ENCODE measurements at places on chromosomes 3 and 15.

DNA sequence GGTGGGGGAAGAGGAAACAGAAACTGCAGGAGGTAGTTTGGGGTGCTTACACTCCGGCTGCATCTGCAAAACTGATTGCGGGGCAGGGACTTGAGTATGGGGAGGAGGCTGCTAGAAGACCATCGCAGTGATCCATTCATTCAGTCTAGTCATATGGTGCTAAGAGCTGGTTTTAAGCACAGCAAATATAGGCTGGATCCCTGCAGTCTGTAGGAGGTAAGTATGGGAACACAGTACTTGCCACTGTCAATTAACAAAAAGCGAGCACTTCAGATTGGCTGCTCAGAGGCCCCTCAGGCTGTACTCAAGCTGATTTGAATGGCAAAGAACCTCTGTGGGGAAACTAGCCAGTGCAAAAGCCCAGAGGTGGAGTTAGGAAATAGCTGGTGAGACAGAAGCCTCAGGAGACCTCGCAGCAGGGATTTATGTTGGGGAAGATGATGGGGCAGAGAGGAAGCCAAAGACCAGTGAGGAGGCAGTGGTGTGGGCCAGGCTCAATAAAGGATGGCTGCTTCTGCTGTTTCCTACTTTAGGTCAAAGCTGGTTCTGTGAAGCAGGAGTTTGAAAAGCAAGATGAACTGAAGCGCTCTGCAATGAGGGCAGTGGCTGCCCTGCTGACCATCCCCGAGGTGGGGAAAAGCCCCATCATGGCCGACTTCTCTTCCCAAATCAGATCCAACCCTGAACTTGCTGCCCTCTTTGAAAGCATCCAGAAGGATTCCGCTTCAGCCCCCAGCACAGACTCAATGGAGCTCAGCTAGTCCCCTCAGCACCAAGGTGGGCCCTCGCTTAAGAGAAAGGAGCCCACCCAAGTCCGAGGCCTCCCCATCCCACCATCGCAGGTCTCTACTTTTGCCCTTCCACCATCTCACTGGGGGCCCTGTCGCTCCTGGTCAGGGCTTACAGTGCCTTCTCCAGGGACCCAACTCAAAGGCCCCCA lies 7.9 kb downstream of the RPL32 start:
- no peak overlapping the region for H3K27ac ChIP-seq
- no peak overlapping the region for H3K4me3 ChIP-seq
- peaks cover 55% of the 10 kb centered on the region for H3K36me3 ChIP-seq
- no peak for DNase-seq
- H3K4me1 ChIP-seq, result peaks cover 21% of the 10 kb centered on the region

DNA sequence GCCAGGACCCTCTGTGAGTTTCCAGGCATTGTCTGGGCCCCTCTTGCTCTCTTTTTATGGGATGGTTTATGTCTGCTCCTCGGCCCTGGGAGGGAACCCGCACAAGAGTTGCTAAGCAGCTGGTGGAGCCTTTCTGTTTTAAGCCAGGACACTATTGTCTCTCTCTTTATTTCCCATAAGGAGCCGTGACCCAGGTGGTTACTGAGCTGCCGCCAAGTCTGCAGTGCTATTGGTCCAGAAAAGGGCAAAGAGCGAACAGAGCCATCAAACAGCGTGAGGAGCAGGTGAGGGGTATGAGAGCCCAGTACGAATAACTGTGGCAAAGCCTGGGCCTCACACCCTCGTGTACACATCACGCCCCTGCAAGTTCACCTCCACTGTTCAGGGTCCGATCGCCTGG lies 280.2 kb downstream of the SHQ1 start:
- H3K4me1 ChIP-seq, result no peaks in the 10 kb centered on the region
- DNase-seq, result no peak
- no peak overlapping the region for H3K27ac ChIP-seq
- H3K4me3 ChIP-seq, result no peak overlapping the region

DNA sequence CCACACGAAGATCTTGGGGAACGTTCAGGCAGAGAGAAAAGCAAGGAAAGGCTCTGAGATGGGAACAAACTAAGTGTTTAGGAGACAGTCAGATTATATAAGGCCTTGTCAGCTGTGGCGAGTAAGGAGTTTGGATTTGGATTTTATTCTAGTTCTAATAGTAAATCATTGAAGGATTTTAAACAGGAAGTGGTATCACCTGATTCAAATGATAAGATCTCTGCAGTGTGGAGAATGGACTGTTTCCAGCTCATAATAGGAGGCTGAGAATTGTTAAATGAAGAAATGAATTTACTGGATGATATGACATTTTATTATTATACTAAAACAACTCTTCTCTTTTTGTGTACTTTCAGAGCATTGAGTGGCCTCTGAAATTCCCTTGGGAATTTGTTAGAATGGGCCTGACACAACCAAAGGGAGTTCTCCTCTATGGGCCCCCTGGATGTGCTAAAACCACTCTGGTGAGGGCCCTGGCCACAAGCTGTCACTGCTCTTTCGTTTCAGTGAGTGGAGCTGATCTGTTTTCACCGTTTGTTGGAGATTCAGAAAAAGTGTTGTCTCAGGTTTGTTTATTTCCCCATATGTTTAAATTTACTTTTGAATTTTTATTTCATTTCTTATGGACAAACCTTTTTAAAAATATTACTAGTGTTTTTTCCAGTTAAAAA lies 36.0 kb upstream of the GATM start:
- peaks cover 32% of the 10 kb centered on the region for H3K4me1 ChIP-seq
- H3K27me3 ChIP-seq, result no peaks in the 10 kb centered on the region
- DNase-seq, result no peak

DNA sequence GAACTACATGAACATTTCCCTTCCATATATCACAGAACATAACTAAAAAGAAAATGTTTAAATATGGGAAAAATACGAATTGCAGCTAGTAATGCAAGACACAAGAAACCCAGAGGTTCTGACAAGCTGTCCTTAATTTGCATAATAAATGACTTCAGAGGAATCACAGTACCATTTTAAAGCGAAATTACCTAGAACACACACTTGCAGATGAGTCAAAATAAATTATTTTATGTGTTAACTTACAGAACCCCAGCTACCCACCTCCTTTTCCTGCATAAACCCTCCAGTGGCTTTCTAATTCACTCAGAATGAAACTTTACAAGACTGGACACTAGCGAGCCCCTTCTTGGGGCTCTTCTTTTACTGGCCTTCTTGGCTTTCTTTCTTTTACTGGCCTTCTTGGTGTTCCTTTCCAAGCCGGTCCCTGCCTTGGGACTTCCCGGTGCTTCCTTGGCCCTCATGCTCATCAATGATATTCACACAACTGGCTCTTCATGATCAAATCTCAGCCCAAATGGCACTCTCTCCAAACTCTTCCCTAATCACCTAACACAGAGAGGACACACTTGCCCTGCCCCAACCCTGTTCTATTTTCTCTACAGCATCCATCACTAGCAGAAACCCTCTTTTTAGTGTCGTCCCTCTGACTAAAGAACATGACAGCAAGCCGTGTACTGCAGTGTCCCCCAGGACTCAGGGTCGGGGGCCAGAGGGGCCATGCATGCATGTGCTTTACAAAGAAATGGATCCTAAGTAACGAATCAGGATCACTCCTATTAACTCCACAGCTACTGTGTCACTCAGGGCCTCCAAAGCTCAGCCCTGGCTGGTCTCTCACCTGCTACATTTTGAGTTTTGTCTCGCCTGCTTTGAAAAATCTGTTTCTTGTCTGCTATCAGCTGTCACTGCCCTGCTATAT lies 4.8 kb downstream of the CHSY1 start:
- H3K4me1 ChIP-seq, result peaks cover 79% of the 10 kb centered on the region
- DNase-seq, result no peak
- H3K27ac ChIP-seq, result peak overlapping the region; percentile 54
- peak overlapping the region; percentile 47 for H3K4me3 ChIP-seq
- H3K27me3 ChIP-seq, result no peaks in the 10 kb centered on the region

GRCh38 chr15:49328941-49329340 lies 94.1 kb upstream of the FGF7 start:
- H3K27ac ChIP-seq, result no peak overlapping the region
- H3K4me1 ChIP-seq, result no peaks in the 10 kb centered on the region
- peaks cover 12% of the 10 kb centered on the region for H3K36me3 ChIP-seq
- no peaks in the 10 kb centered on the region for H3K27me3 ChIP-seq
- no peak overlapping the region for H3K4me3 ChIP-seq

DNA sequence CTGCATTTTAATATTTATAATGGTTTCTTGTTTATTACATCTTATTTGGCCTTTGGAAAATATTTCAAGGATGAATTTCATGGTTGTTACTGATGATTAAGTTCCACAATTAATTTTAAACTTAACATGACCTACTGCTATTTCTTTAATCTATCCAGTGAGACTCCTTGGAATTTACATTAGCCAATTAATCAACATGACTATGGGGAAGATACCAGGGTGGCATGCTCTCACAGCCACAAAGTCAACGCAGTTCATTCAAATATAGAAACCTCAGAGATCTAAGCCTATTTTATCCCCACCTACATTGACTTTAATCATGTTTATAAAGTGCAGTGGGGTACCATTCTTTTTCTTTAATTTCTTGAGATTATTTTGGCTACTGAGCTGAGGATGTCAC lies 43.6 kb upstream of the PDZRN3 start:
- H3K4me1 ChIP-seq, result no peaks in the 10 kb centered on the region
- no peak for DNase-seq
- no peaks in the 10 kb centered on the region for H3K27me3 ChIP-seq
- H3K4me3 ChIP-seq, result no peak overlapping the region

DNA sequence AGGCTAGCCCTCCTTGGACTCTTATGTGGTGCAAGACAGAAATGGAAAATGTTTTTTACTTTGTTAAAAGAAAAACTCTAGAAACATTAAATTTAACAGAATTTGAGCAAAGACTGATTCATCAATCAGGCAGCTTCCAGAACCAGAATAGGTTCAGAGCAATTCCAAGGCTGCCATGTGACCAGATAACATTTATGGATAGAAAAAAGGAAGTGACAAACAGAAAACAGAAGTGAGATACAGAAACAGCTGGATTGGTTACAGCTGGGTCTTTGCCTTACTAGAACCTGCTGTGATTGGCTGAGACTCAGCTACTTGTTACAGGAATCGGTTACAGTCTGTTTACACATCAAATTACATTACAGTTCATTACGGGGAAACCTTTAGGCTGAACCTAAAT lies 22.5 kb upstream of the OTOL1 start:
- no peak overlapping the region for H3K27ac ChIP-seq
- DNase-seq, result no peak
- H3K4me1 ChIP-seq, result no peaks in the 10 kb centered on the region
- H3K36me3 ChIP-seq, result no peaks in the 10 kb centered on the region
- no peak overlapping the region for H3K4me3 ChIP-seq

GRCh38 chr15:93042691-93043378 lies 46.2 kb downstream of the RGMA start:
- no peak for DNase-seq
- no peak overlapping the region for H3K4me3 ChIP-seq
- no peaks in the 10 kb centered on the region for H3K27me3 ChIP-seq
- H3K36me3 ChIP-seq, result no peaks in the 10 kb centered on the region

- DNase-seq, result no peak
- H3K36me3 ChIP-seq, result no peaks in the 10 kb centered on the region
- peaks cover 69% of the 10 kb centered on the region for H3K27me3 ChIP-seq
- no peak overlapping the region for H3K27ac ChIP-seq
Measured at GRCh38 chr3:126275620-126275904, 81.6 kb downstream of the KLF15 start.

DNA sequence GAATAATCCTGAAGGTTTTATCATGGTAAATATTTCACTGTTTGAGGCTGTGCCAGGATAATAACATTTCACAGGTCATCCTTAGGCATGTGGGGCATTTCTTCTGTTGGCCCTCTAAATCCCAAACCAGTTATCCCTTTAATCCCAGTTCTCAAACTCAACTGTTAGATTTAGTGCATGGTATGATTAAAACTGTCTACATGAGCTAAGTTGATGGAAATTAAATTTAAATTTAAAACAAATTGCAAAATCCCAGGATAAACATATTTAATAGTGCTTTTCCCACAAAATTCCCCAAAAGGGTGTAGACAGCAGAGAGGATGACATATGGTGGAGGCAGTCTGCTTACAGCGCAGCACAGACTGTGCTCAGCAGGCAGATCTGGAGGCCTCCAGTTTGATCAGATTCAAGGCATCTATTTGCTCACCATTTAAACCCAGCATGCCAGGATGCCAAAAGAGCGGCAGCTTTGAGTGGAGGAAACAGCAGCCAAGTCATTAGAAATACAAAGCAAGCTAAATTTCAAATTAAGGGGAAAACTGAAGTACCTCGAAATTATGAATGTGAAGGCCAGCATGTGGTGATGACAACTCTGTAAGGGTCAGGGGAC lies 325.8 kb downstream of the KCNH8 start:
- H3K27me3 ChIP-seq, result no peaks in the 10 kb centered on the region
- H3K4me3 ChIP-seq, result no peak overlapping the region
